ENCODE measurements at places on chromosomes 1 and 21.

- peaks cover 33% of the 10 kb centered on the region for H3K4me1 ChIP-seq
- DNase-seq: no peak
- H3K36me3 ChIP-seq: peaks cover 9% of the 10 kb centered on the region
- no peaks in the 10 kb centered on the region for H3K27me3 ChIP-seq
- peak overlapping the region; percentile 99 for H3K4me3 ChIP-seq
Observed at GRCh38 chr1:93078203-93078602, 880 bp upstream of the MTF2 start.

GRCh38 chr1:67700692-67701410 lies 15.8 kb downstream of the GADD45A start:
- DNase-seq: no peak
- H3K36me3 ChIP-seq: peaks cover 3% of the 10 kb centered on the region
- no peaks in the 10 kb centered on the region for H3K4me1 ChIP-seq
- H3K4me3 ChIP-seq: no peak overlapping the region
- H3K27me3 ChIP-seq: peaks cover 14% of the 10 kb centered on the region

DNA sequence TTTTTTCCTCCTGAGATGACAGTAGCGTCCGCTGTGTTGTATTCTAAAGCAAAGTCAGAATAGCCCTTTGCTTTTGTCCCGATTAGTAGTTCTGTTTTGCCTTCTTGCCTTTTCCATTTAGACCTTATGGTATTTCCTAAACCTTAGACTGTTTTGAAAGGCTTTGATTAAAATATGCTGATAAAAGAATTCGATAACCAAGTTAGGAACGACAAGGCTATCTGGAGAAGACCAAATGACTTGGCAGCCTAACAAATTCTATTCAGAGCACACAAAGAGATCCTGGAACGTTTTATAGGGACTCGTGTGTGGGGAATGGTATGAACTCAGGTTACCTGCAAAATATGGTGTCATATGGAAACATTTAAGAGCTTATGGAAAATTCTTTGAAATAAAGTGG lies 42.9 kb downstream of the NFIA start:
- no peak for DNase-seq
- no peaks in the 10 kb centered on the region for H3K4me1 ChIP-seq
- H3K4me3 ChIP-seq: no peak overlapping the region
- H3K36me3 ChIP-seq: no peaks in the 10 kb centered on the region
- H3K27me3 ChIP-seq: peaks cover 8% of the 10 kb centered on the region

DNA sequence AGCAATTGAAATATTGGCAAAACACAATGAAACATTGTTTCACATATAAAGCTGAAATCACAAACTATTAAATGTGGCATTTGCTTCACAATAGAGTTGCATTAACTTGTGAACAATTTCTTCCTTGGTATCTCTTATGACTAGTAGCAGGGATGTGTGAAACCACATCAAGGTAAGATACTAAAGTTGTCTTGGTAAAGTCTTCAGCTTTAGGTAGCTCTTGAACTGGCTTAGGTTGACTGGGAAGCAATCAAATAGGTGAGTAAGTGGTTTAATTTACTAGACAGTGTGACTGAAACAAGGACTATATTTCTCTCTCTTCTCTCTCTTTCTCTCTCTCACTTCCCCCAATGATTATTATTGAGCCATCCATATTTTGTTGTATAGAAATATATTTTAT lies 141.5 kb upstream of the KCNK2 start:
- no peak for DNase-seq
- H3K27me3 ChIP-seq: no peaks in the 10 kb centered on the region
- no peak overlapping the region for H3K4me3 ChIP-seq

GRCh38 chr1:236163463-236164153 lies 21.3 kb downstream of the GPR137B start:
- no peak overlapping the region for H3K27ac ChIP-seq
- no peak overlapping the region for H3K4me3 ChIP-seq
- peaks cover 11% of the 10 kb centered on the region for H3K36me3 ChIP-seq
- H3K4me1 ChIP-seq: peaks cover 5% of the 10 kb centered on the region

- peaks cover 19% of the 10 kb centered on the region for H3K4me1 ChIP-seq
- peaks cover 2% of the 10 kb centered on the region for H3K36me3 ChIP-seq
- DNase-seq: no peak
- H3K27me3 ChIP-seq: no peaks in the 10 kb centered on the region
- H3K27ac ChIP-seq: no peak overlapping the region
Observed at GRCh38 chr1:89890085-89890752, 69.4 kb downstream of the LRRC8D start.

DNA sequence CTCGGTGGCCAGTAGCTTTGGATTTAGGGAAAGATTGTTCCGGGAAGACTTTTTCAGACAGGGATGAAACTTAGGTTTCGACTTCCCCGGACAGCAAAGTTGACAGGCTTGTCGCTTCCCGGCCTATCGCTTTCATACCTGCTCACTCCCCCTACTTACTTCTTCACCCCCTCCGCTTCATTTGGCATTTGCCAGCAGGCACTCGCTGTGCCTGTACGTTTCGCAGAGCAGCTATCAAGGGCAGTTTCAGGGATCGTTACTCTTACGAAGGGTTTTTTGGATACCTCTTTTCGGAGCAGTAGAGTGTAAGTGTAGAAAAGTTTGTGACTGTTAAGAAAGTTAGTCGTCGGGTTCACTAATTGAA lies 393 bp downstream of the BLZF1 start:
- DNase-seq: no peak
- H3K36me3 ChIP-seq: peaks cover 9% of the 10 kb centered on the region
- H3K27me3 ChIP-seq: no peaks in the 10 kb centered on the region
- peaks cover 18% of the 10 kb centered on the region for H3K4me1 ChIP-seq

DNA sequence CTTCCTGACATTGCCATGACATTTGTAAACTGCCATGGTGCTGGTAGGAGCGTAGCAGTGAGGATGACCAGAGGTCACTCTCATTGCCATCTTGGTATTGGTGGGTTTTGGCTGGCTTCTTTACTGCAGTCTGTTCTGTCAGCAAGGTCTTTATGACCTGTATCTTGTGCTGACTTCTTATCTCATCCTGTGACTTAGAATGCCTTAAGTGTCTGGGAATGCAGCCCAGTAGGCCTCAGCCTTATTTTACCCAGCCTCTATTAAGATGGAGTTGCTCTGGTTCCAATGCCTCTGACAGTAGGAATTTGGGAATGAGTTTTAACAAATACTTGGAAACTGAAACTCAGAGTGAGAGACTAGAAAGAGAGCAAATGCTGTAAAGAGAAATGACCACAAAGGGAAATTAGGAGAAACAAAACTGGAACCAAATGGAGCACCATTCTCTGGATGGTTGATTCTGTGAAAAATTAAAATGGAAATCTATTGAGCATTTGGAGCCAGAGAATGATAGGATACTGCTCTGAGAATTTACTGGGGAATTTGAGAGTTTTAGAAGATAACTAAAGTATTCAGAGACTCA lies 50.1 kb upstream of the RHOU start:
- no peak for DNase-seq
- H3K4me1 ChIP-seq: peaks cover 3% of the 10 kb centered on the region
- H3K4me3 ChIP-seq: no peak overlapping the region
- H3K36me3 ChIP-seq: peaks cover 4% of the 10 kb centered on the region
- no peak overlapping the region for H3K27ac ChIP-seq

GRCh38 chr1:244280859-244281258 lies 170.8 kb downstream of the ADSS2 start:
- no peaks in the 10 kb centered on the region for H3K36me3 ChIP-seq
- H3K27me3 ChIP-seq: peaks cover 29% of the 10 kb centered on the region
- peaks cover 7% of the 10 kb centered on the region for H3K4me1 ChIP-seq
- H3K27ac ChIP-seq: no peak overlapping the region

Measured in T-helper 17 cell (primary cell).